ENCODE measurements at places on chromosomes 3 and 15.
A peak's percentile ranks its signal among the peaks of the same experiment; 100 is the strongest.

GRCh38 chr15:51848811-51849210 is 19.4 kb downstream of the TMOD3 start:
- no peak for DNase-seq

GRCh38 chr15:29078541-29078940 is 191.1 kb downstream of the NSMCE3 start:
- no peak for DNase-seq

- DNase-seq: no peak
Measured at GRCh38 chr3:113954091-113954685, 6.4 kb downstream of the ZDHHC23 start.

DNA sequence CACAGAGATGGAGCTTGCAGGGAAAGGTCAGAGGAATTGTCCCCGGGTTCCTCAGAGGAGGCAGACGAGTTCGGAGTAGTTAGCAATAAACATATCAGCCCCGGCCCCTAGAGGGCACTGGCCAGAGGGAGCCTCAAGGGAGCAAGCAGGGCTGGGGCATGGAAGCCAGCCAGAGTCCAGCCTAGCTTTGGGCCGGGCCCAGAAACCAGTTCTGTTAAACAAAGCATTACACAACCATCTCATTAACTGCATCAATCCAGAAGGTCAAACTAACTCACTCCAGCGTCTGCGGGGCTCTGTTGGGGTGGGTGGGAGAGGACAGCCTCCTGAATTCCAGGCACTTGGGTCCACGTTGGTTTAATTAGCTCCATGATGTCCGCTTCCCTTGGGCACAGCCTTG is 41.0 kb upstream of the IREB2 start:
- no peak for DNase-seq

GRCh38 chr3:77535116-77535515 is 495.2 kb downstream of the ROBO2 start:
- DNase-seq: no peak

GRCh38 chr3:39106851-39107387 is 508 bp downstream of the GORASP1 start:
- DNase-seq: no peak

- DNase-seq: no peak
Measured at GRCh38 chr15:69021895-69022294, 7.4 kb downstream of the NOX5 start.

DNA sequence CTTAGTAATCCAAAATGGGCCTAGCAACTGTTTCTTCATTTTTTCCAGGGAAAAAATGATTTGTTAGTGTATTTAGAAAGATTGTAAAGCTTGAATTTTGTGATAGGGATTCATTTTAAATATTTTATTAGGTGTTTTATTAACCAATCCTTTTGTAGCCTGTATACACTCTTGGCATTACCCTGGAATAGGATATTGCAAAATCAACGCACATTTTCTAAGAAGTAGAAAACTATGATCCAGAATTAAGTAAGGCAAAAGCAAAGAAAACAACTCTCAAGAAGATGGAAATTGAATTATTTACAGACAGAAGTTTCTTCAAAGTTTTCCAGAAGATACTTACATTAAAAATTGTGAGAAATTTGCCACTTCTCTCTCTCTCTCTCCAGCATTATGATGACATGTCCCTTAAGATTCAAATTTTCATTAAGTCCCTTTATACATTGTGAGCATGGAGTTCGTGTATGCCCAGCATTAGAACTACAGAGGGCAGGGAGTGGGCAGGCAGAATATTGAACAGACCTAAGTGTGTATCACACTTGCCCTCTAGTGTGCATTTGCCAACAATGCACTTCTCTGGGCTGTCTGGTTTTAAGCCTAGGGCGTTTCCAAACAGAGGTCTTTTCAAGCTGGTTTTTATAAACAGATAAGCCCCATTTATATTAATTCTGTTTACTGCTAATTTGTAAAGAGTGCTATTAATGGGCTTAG is 28.5 kb upstream of the CMSS1 start:
- peak; percentile 29 for DNase-seq

GRCh38 chr3:176867681-176868663 is 329.3 kb downstream of the TBL1XR1 start:
- DNase-seq: no peak

GRCh38 chr3:60809857-60810610 is 441.2 kb downstream of the FHIT start:
- DNase-seq: no peak

DNA sequence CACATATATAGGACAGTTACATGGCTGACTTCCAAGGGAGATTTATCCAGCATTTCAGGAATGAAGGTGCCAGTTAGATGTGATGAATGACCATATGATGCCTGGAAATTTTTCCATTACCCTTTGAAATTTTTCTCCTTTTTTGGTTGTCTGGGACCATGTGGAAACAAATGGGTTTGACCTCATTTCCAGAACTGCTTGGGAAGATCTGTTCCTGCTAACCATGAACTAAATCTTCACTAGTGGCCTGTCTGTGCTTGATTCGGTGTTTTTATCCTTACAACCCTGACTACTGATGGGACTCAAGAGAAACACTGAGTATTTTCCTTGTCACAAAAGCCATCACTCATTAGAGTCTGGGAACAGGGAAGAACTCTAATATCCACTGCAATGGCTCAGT is 409.4 kb downstream of the PDCD6IP start:
- no peak for DNase-seq

GRCh38 chr15:90666135-90666909 is 50.8 kb upstream of the BLM start:
- no peak for DNase-seq

DNA sequence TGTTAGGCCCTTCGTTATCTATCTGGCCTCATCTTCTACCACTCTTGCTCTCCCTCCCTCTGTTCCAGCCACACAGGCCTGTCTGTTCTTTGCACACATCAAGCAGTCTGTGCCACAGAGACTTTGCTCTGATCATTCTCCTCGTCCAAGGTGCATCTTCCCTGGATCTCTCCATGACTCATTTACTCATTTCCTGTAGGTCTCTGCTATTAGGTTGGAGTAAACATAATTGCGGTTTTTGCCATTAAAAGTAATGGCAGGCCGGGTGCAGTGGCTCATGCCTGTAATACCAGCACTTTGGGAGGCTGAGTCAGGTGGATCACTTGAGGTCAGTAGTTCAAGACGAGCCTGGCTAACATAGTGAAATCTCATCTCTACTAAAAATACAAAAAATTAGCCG is 9.5 kb upstream of the C3orf49 start:
- DNase-seq: no peak

GRCh38 chr15:69631978-69632377 is 179.4 kb downstream of the RPLP1 start:
- no peak for DNase-seq

DNA sequence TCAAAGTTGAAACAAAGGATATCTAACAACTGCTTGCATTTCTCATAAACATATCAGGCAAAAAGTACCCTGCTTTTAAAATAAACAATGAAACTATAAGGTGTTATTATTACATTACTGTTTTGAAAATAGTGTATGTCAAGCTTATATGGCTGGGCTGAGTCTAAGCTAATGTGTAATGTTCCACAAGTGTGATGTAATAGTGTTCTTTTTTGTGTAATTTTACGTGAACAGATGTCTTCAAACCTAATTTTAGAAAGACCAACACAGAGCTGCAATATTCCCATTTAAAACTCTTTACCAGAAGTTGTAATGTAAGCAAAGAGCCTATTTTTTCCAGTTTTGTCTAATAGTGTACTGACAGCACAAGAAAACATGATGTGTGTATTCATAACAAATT is 34.0 kb downstream of the MINDY2 start:
- no peak for DNase-seq

DNA sequence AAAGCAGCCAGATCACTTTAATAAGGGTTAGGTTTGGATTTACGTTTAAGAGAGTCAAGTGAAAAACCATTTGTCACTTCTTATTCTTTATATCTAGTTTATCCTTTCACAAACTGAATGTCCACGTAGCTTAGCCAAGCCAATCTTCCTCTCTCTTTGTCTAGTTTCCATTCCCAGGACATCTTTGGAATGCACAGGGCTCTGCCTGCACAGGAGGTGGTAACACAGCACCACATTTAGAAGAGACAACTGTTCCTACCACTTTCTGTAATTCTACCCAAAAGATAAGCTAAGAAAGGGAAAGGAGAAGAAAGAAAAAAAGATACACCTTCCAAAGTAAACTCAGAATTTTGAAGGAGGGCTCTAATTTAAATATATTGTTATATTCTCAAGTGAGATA is 67.9 kb downstream of the IGSF11 start:
- DNase-seq: no peak

- DNase-seq: no peak
Measured at GRCh38 chr3:42751609-42752008, 21.4 kb downstream of the CCDC13 start.

DNA sequence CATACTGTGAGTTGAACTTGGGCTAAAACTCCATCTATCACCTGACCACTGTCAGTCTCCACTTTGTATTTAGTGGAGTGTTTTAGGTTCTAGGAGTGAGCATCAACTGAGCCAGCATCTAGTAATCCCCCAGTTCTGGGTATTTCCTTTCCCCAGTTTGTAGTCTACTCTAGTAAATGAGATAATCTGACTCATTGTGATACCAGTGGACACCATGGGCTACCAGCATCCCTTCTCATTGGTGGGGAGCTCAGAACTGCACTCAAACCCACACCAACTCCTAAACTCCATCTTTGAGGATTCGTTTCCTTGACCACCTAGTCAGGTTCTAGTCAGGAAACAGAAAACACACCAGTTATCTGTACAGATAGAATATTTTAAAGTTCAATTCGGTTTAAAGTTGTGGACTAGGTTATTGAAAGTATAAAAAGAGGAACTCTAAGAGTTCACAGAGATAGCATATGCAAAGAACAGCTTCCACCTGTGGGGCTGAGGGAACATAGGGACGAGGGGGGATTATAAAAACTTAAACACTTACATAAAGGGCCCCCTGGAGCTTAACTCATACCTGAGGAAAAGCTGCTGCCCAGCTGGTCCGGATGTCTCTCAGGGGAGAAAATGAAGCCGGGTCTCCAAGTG is 36.0 kb downstream of the LEO1 start:
- DNase-seq: no peak

DNA sequence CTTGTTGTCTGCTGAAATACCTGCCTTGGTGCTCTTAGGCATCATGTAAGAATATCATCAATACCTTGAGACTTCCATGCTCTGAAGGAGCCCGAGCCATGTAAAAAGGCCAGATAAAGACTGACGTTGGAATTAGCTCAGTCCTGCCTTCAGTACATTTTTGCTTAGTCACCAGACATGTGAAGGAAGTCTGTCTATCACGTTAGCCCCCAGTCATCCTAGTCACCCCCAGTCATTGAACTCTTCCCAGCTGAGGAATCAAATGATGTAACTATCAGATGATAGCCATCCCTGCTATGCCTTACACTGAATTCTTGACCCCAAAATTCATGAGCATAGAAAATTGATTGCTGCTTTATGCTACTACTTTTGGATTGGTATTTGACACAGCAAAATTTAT is 351.2 kb upstream of the SGO1 start:
- DNase-seq: no peak

GRCh38 chr3:122014741-122015140 is 7.3 kb downstream of the ILDR1 start:
- DNase-seq: no peak

DNA sequence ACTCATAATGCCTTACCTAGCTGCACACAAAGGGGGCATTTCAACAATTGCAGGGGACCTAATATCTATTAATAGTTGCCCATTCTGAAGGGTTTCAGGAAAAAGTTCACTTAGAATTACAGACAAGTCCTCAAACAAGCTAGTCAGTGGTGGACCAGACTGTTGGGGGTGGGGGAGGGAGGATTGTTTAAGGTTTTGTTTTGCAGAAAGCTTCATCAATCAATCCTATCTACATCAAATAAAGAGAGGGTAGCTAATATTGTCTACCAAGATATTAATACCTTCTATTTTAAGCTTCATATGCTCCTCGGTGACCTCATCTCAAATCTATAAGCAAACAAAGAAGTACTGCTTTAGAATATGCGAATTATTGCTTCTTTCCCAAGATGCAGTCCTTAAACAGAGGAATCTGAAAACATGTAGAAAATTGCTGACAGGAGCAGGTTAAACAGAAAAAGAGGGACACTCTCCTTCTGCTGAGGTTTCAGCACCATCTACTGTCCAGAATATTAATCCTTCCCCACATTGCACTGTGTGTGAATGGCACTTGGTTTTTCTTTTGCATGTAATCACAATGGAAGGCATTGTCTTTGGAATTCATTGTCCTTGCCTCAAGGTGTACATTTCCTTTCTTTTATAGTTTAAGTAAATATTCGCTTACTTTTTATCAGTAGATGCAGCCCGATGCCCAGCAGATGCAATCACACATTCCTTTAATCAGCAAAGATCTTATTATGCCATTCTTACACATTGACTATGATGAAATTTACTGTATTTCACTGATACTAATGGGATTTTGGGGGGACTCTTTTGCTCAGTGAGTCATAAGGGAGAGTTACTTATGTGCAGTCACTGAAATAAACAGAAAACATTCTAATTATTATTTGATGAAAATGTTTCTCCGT is 94.7 kb downstream of the IL5RA start:
- DNase-seq: no peak
